CD14-positive monocyte (primary cell): ENCODE measurements at places on chromosomes 1 and 21.
A peak's percentile ranks its signal among the peaks of the same experiment; 100 is the strongest.

DNA sequence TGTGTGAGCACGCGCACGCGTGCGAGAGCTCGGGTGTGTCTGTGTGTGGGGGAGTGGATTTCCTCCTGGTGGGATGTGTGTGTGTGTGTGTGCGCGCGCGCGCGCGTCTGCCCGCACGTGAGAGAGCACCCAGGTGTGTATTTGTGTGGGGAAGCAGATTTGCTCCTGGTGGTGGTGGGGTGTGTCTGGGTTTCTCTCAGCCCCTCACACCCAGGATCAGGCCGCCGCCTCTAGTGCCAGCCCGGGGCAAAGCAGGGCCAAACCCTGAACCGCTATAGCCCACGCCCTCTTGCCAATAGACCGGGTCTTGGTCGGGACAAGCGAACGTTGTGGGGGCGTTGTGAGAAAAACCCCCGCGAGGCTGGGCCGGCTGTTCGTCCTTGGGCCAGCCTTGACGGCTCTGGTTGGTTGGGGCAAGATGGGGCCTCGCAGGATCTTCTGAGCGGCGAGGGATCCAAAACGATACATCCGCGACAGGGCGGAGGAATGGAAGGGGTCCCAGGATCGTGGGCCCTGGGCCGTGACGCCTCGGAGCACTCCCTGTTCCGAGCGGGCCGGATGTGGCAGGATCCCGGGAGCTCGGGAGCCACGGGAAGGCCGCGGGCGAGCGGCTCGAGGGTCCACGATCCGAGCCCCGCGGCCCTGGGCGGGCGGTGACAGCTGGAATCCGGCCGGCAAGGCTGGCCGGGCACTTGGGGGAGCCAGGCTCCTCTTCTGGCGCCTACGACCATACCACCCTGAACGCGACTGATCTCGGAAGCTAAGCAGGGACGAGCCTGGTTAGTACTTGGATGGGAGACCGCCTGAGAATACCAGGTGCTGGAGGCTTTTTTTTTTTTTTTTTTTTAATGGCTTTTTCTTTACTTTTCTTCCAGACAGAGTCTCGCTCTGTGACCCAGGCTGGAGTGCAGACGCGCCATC is 68.2 kb downstream of the RNF187 start:
- DNase-seq = no peak

DNA sequence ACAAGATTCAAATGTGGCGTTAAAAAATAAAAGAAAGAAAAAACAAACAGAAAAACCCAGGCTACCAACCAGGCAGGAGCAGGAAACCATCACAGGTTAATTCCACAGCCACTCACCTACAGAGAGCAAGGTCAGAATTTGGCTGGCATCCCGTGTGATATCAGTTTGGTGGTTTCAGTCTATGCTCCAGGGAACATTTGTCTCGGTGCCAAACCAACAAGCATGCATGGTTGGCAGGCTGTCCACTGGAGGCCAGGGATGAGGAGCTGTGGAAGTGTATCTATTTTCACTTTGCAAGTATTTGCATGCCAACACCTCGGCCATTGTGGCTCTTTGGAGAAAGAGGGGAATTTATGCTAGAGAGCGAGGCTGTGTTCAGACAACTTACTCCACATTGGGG is 53.1 kb upstream of the PROX1 start:
- DNase-seq = no peak

DNA sequence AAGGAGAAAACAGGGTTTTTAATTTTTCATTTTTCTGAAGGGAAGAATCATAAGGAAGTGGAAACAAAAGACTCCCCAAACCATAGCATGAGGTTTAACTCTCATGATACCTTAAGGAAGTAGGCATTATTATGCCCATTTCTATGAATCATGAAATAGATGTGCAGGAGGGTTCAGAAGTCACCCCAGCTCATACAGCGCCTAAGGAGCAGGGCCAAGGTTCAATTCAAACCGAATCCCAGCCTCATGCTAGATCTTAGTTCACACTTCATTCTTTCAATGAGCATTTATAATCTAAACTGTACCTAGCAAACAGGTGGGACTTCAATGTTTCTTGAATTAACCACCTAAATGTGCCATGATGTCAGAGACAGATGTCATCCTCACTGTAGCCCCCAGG is 111.9 kb upstream of the SLC25A33 start:
- DNase-seq = no peak

GRCh38 chr1:58849551-58849950 is 65.7 kb upstream of the JUN start:
- no peak for DNase-seq

GRCh38 chr1:198517623-198518199 is 22.8 kb downstream of the ATP6V1G3 start:
- no peak for DNase-seq

DNA sequence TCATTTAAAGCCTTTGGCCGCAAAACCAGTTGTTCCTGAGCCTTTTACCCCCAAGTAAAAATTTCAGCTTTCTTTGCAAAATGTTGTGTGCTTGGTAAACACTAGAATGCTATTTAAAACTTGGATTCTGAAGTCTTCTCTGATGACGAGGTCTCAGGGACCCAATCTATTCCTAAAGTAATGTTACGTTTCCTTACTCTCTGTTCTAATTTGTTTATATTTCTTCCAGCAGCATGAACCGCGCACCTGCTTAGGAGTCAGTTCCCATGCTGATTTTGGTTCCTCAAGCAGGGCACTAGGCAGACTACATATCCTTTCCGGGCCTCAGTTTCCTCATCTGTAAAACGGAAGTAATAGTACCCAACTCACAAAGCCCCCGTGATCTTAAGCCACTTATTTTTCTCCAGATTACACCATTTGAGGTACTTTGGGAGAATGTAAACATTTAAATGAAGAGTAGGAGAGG is 969 bp upstream of the ALDH4A1 start:
- peak; percentile 38 for DNase-seq

- DNase-seq = peak; percentile 62
Observed at GRCh38 chr21:45880097-45881068, 101.2 kb upstream of the COL6A1 start.

- no peak for DNase-seq
Observed at GRCh38 chr1:17725084-17725719, 29.9 kb upstream of the ACTL8 start.

GRCh38 chr1:210272666-210273065 is 40.1 kb downstream of the SERTAD4 start:
- no peak for DNase-seq

DNA sequence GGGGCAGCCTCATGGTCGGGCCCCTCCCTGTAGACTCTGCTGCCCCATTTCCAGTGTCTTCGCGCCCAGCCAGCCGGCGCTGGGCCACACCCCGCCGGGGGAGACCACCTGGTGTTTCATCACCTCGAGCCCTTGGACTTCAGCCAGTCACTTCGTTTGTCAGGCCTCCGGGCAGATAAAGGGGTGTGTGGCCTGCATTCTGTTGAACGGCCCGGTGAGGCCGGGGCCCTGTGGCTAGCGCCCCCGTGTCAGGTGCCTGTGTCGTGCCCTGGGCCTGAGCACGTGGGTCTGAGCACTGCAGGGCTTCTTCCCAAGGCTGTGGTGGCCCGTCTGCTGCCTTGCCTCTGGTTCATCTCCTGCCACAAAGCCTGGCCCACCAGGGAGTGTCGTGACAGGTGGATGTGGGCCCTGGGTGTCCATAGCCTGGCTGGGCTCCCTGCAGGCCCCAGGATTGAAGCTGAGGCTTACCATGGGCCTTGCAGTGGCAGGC is 65.2 kb upstream of the DIP2A start:
- no peak for DNase-seq

- no peak for DNase-seq
Observed at GRCh38 chr1:62438163-62438562, 1.3 kb downstream of the USP1 start.

DNA sequence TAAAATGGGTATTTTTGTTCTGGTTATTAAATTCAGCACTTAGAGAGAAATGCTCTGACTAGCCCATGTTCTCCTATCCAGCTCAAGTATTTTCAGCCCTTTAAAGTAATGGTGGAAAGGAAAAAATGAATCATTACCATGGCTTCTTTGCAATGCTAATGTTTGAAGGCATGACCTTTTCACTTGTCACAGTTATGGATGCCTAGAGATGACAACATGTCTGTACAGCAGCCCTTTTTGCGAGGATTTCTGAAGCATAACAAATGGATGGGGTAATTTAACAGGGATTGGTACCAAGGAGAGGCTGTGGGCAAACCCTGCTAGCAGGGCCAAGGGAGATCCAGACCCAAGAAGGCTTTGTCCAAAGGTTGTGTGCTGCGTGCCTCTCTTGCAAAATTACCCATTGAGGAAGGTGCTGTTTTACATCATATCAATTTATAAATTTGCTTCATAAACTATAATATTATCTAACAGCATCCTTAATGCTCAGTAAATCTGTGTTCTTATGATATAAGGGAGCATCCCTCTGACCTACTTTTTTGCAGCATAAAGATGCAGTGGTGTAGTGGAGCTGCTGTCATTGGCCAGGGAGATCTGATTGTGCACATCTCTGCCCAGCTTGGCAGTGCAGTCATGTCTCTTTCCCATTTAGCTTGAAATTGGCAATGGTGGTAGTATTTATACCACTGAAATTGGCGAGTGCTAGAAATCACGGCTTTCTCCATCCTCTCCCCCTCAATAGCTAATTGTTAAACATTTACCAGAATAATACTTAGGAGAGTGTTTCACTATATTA is 327.1 kb downstream of the PCP4 start:
- no peak for DNase-seq

- no peak for DNase-seq
Observed at GRCh38 chr1:87682565-87682964, 353.9 kb downstream of the LMO4 start.

DNA sequence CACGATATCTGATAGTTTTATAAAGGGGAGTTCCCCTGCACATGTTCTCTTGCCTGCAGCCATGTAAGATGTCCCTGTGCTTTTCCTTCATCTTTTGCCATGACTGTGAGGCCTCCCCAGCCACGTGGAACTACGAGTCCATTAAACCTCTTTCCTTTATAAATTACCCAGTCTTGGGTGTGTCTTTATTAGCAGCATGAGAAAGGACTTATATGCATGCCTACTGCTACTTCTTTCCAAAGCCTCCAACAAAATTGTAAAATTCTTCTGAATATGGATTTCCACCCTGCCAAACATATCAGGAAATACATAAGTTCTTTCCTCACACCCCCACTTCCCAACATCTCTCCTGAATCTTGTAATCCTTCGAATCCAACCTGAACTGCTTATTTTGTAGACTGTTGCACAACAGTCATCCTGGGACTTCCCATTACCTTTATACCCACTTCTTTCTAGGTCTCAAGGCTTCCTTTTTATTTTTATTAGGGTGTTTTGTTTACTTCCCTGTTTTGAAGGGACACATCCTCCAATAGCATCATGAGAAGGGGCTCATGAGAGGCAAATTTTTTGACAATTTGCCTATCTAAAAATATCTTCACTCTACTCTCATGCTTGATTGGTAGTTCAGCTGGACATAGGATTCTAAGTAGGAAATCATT is 67.5 kb upstream of the MUTYH start:
- peak; percentile 26 for DNase-seq

DNA sequence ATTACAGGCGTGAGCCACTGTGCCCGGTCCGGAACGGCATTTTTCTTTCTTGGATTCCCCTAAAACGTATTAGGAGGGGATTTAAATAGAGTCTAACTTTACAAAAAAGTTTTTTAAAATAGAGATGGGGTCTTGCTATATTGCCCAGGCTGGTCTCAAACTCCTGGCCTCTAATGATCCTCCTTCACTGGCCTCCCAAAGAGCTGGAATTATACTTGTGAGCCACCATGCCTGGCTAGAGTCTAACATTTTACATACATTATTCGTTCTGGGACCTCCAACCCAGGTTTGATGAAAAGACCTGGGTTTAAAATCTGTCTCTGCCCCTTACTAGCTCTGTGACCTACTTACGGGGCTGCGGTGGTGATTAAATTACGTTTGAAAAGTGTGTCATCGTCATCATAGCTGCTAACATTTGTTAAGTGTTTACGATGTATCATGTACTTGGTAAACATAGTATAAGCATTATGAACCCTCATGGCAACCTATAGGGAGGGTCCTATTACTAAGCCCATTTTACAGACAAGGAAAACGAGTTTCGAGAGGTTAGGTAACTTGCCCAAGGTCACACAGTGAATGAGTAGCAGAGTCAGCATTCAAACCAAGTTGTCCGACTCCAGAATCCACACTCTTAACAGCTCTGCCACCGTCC is 24.5 kb downstream of the PLEKHM2 start:
- DNase-seq = no peak

- DNase-seq = no peak
Observed at GRCh38 chr1:118902711-118903191, 85.4 kb downstream of the TBX15 start.

DNA sequence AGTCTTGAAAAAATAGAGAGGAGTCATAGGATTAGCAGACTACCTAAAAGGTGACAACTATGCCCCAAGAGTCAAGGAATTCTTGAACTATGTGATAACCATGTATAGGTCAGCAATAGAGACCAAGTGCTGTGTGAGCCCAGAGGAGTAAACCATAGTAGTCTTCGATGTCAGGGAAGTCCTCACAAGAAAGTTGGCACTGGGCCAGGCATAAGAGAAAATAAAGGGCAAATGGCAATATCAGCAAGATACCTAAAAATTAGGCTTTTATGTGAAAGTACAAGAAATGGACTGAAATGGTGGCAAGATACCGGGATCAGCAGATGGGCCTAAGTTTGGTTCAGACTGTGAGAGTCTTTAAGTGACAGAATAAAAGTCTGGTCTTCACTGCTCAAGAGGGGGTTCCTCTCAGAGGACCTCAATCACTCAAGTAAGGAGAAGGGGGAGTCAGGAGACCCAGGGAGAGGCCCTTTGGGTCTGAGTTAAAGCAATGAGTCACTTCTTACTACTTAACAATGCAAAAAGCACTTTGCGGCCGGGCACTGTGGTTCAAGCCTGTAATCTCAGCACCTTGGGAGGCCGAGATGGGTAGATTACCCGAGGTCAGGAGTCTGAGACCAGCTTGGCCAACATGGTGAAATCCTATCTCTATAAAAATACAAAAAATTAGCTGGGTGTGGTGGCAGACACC is 95.0 kb downstream of the TEX35 start:
- DNase-seq = peak; percentile 24

DNA sequence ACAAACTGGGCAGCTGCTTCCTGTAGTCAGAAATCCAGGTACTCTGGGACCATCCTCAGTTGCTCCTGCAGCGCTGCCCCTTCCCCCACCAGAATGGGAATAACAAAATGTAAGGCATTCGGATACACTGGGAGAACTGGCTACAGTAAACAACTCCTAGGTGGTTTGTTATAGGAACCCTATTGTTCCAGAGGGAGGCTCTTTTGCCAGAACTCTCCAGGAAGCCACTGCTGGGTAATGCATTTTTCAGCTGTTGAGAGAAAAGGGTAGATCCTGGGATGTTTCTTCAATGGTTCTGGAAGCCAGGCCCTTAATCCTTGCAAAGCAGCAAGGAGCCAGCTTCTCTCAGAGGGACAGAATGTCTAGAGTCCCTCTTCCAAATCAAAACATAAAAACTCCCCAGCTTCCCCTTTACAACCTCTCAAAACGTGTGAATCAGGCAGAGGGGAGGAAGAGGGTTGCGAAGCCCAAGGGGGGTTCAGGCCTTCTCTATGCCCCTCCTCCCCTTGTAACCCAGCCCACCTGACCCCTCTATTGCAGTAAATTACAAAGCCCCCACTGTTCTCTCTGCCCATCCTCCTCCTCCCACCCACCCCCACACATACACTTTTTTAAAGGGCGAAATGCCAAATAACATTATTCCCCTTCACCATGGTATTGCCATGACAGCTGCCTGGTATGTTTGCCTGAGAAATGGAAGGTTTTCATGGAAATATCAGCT is 29.1 kb downstream of the PLPP3 start:
- DNase-seq = no peak

GRCh38 chr21:20108976-20109540 is 889.2 kb upstream of the NCAM2 start:
- DNase-seq = no peak

GRCh38 chr1:2212274-2212531 is 15.9 kb upstream of the SKI start:
- no peak for DNase-seq
